ENCODE measurements at places on chromosomes 7 and 10.

- DNase-seq, result no peak
Measured at GRCh38 chr10:133237588-133238465, at the start of gene VENTX. Gene VENTX, plus strand, starts transcription at chr10:133237855. Its CDS starts 60 bp downstream, at chr10:133237915.

GRCh38 chr7:123770378-123770777 is 21.6 kb upstream of the WASL start:
- peak; percentile 13 for DNase-seq

DNA sequence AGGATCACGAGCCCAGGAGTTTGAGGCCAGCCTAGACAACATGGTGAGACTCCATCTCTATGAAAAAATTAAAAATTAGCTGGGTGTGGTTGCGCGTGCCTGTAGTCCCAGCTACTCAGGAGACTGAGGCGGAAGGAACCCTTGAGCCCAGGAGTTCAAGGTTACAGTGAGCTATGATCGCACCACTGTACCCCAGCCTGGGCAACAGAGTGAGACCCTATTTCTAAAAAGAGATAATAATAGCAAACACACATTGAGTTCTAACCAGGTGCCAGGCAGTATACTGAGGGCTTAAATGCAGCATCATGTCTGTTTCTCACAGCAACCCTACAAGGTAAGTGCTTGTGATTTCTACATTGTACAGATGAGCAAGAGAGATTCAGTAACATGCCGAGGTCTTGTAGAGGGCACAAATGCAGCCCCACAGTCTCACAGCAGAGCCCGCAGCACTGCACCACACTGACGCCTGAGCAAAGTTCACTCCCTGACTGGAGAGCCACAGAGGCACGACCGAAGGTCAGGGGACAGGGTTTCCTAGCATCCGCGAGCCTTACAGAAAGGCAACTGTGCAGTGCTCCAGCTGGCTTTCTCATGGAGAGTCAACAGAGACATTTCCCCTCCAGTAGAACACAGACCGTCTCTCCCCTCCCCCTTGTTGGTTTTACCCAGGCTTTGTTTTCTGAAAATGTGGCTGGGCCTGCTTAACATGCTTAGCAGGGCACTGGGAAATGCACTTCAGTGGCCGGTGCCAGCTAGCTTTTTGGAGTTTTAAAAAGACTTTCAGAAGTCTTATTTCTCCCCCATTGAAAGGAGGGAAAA is 36.5 kb downstream of the PDSS1 start:
- no peak for DNase-seq

DNA sequence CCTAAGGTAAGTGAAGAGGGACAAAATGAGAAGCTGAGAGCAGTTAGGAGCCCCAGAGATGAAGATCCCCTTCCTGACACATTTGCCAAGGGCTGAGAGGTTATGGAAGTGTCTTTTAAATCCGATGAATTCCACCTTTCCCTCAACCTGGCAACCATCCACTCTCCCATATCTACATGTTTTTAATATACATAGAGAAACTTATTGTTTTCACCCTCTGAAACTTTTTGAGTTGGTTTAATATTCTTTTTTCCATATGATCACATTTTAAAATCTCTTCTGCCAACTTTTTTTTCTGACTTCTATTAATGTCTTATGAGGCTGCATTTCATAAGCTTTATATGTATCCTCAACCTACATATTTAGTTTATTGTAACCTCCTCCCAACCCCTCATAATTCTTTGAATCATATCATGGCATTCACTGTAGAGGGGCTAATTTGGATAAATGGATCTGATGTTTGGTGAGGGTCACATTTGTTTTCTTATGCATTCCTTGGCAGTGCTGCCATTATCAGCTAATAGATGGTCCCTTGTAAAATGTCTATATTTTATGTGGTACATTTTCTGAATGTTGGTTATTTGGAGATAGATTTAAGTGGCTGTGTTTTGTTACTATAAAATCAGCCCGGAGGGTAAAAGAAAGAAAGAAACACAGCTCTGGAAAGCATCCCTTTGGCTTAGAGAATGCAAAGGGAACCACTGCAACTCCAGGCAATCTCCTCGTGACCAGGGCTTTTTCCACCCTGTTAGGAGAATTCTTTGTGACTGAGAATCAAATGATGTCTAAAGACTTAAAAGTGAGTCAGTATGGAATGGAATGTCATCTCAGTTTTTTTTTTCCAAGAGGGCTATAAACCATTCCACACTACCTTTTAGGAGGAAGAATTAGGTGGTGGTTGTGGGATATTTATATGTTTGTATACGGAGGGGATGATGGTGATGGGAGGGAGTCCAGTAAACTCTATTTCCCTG is 334.4 kb downstream of the SUGCT start:
- no peak for DNase-seq

DNA sequence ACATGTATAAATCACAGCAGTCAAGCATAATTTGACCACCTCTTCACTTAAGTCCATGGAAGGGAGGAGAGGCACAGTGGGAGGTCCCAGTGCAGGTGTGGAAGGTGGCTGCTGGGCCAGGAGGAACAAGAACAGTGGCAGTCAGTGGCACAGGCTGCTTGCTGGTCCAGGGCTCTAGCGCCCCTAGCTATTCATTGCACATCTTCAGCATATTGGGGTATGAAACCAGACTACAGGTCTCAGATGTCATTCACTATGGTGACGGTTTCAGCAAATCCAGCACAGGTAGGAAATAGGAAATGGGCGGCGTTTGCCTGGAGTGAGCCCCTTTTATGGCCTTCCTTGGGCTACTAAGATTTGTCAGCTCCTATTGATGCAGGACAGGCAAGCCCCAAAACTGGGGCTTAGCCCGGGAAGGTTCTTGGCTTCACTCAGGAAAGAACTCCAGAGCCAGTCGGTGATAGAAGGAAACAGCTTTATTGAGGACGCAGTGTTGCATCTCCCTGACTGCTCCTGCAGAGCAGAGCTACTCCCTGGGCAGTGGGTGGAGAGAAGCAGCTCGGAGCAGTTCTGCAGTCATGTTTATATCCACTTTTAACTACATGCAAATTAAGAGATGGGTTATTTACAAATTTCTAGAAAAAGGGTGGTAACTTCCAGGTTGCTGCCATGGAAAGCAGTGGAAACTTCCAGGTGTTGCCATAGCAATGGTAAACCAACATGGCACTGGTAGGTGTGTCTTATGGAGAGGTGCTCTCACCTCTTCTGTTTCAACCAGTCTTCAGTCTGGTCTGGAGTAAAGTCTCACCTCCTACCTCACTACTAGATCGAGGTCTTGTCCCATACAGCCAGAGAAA is 608.8 kb downstream of the PARD3 start:
- no peak for DNase-seq

DNA sequence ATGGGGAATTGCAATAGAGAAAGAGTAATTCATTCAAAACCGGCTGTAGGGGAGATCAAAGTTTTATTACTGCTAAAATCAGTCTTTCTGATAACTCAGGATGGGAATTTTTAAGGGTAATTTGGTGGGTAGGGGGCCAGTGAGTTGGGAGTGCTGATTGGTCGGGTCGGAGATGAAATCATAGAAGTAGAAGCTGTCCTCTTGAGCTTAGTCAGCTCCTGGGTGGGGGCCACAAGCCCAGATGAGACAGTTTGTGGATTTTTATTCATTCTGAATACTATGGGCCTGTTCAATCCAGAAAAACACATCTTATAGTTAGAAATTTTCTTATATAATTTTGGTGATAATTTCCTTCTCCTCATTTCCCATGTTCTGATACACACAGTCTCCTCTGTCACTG is 25.4 kb downstream of the CALD1 start:
- no peak for DNase-seq

Data from stimulated activated CD4-positive, alpha-beta T cell treated with anti-CD3 and anti-CD28 coated beads, Interleukin-15, amount 100 ng/mL, for 48 hours (primary cell).